HCT116 (cell line): ENCODE measurements at places on chromosomes 2 and 18. TPM values are rescaled to one million over a fixed set of nuclear protein-coding genes. Genes with fewer than 3 reads are reported as not detected.

GRCh38 chr2:223725986-223726970 lies 111.1 kb downstream of the AP1S3 start:
- H3K27ac ChIP-seq, result peak overlapping the region; percentile 93
- no peaks in the 10 kb centered on the region for H3K36me3 ChIP-seq
- H3K27me3 ChIP-seq, result no peaks in the 10 kb centered on the region
- peak overlapping the region; percentile 53; the same call in 1 of the 2 replicates for H3K4me3 ChIP-seq
- DNase-seq, result no peak
- peaks cover 41% of the 10 kb centered on the region for H3K4me1 ChIP-seq

PRSS56 gene
- total RNA-seq, result not detected

RNF125 gene
- 7.4 TPM for total RNA-seq

DNA sequence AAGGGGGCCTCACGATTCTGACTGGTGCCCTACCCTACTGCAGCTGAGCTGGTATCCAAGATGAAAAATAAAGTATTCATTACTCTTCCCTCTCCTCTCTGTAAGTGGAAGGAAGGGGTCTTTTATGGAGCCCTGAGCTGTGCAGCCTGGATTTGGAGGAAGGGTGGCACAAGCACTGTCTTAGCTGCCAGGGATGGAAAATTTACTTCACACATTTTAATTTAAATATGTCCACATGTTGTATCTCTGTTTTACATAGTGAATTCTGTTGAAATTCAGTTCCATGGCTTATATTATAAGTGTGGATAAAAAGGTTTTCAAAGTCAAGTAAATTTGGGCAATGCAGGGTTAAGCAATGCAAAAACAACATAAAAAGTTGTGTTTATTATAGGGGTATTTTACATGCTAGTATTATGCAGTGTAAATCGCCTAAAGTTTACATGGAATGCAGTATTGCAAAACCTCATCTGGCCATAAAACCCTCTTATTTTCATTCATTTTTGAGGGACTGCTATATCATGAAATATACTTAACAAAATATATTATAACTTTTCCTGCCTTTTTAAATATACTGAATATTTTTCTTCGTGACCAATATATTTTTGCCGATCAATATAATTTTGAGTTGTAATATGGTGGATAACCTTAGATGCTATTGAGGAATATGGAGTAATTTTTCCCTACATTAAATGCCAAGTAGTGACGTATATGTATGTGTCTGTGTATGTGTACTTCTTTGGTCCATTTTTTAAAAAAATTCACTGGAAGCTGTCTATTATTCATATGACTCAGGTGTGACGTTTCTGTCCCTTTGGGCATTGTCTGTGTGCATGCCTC lies 333.9 kb upstream of the CYRIA start:
- H3K27ac ChIP-seq, result no peak overlapping the region
- no peaks in the 10 kb centered on the region for H3K4me1 ChIP-seq
- H3K36me3 ChIP-seq, result no peaks in the 10 kb centered on the region
- H3K27me3 ChIP-seq, result no peaks in the 10 kb centered on the region

DNA sequence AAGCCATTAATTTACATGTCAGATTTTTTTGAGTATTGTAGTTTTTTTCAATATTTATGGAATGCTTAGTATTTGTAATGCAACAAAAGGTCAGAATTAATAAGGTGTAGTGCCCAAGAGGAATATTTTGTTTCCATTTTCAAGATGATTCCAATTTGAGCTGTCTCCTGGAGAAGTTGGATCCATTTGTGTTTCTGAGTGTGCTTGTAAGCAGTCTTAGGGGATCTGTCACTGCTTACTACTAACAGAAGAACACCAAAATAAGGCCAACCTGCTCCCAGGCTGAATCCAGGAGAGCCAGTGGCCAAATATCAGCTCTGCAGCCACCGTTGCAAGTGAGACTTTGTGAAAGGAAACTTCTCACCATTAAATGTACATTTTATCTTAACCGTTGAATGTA lies 129.9 kb downstream of the AGAP1 start:
- no peaks in the 10 kb centered on the region for H3K4me1 ChIP-seq
- no peaks in the 10 kb centered on the region for H3K36me3 ChIP-seq
- no peak overlapping the region for H3K27ac ChIP-seq

ALPG gene
- total RNA-seq, result 0.10 TPM

GRCh38 chr2:136207030-136207623 lies 89.2 kb upstream of the CXCR4 start:
- no peaks in the 10 kb centered on the region for H3K27me3 ChIP-seq
- no peak overlapping the region for H3K4me3 ChIP-seq
- H3K27ac ChIP-seq, result no peak overlapping the region
- DNase-seq, result no peak
- H3K4me1 ChIP-seq, result no peaks in the 10 kb centered on the region

GRCh38 chr2:121804997-121805765 lies 49.7 kb downstream of the TSN start:
- DNase-seq, result no peak
- no peak overlapping the region for H3K27ac ChIP-seq
- no peak overlapping the region for H3K4me3 ChIP-seq
- peaks cover 28% of the 10 kb centered on the region for H3K27me3 ChIP-seq

DNA sequence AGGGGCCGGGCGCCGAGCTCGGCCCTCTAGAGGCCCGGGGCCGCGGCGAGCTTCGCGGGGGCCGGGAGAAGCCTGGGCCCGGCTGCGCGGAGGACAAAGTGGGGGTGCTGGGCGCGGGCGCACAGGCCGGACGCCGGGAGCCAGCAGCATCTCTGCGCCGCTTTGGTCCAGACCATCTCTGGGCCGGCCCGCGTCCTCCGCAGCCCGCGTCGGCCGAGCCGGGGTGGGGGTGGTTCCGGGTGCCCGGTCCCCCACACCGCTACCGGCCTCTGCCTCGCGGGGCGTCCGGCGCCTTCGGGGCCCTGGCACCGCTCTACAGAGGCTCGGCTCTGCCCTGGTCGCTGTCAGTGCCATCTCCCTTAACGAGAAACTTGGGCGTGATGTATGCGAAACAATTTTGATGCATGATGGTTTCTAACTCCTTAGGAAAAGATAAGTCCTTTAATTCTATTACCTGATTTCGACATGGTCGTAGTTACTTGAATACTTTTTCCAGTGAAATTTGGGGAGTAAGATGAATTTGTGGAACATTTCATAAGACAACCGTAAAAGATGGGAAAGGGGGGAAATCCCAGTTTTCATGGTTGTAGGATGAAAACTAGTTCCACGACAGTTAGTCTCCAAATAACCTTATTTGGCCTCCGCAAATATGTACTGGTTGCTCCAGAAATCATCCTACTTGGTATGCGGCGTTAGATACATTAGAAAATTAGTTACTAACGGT lies 562 bp downstream of the TWSG1 start:
- no peak for DNase-seq
- H3K27ac ChIP-seq, result peak overlapping the region; percentile 70; the same call in 1 of the 2 replicates
- peak overlapping the region; percentile 83 for H3K4me3 ChIP-seq
- H3K27me3 ChIP-seq, result no peaks in the 10 kb centered on the region
- H3K4me1 ChIP-seq, result peaks cover 13% of the 10 kb centered on the region

DNA sequence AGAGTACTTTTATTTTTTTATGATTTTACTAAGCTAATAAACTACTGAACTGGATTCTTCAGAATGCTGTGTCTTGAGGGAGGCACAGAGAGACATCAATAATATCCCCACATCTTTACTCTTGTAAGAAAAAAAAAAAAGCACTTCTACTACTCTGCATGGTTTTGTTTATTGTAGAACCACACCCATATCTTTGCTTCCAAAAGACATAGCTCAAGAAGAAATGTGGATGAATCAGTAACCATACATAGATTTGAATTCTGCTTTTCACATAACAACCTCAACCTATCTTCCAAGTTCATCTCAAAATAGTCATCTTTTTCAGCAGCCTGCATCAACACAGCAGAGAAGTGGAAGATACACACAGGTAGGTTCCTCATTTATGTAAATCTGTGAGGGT lies 12.2 kb upstream of the COL5A2 start:
- H3K27ac ChIP-seq, result no peak overlapping the region
- H3K27me3 ChIP-seq, result no peaks in the 10 kb centered on the region
- no peak for DNase-seq
- no peak overlapping the region for H3K4me3 ChIP-seq

DNA sequence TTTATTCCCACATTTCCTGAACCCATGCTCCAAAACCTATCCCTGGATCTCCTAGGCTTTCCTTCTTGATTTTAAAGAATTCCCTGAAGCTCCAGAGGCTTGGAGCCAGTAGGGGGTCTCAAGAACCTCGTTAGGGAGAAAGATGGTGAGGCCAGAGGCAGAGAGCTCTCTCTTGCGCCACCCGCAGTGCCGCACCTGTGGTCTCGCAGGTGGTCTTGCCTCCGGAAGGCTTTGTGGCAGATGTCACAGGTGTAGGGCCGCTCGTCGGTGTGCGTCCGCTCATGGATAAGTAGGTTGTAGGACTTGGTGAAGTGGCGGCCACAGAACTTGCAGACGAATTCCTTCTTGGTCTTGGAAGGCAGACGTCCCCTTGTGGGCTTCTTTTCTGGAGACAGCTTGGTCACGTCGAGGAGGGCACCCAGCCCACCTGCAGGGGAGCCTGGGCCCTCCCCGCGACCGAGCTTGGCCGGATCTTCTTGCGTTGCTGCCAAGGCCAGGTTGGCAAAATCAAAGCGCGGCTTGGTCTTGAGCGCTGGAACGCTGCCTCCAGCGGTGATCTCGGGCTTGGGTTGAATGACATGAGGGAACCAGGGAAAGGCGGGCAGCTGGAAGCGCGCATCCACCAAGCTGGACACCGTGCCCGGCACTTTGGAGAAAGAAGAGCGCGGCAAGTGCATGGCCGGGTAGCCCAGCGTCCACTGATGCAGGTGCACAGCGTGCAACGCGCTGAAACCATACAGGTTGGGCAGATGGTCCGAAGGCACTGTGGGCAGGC lies 5.3 kb downstream of the OSR1 start:
- H3K27me3 ChIP-seq, result no peaks in the 10 kb centered on the region
- H3K27ac ChIP-seq, result no peak overlapping the region
- DNase-seq, result no peak
- H3K4me1 ChIP-seq, result no peaks in the 10 kb centered on the region

ALKAL2 gene
- total RNA-seq, result not detected

- no peak overlapping the region for H3K4me3 ChIP-seq
- H3K4me1 ChIP-seq, result 0 out of 2 replicates have a peak, but pooled peaks cover 4% of the 10 kb centered on the region
- H3K27ac ChIP-seq, result no peak overlapping the region
- H3K36me3 ChIP-seq, result no peaks in the 10 kb centered on the region
Measured at GRCh38 chr2:105737980-105738657, 6.6 kb upstream of the NCK2 start.

DNA sequence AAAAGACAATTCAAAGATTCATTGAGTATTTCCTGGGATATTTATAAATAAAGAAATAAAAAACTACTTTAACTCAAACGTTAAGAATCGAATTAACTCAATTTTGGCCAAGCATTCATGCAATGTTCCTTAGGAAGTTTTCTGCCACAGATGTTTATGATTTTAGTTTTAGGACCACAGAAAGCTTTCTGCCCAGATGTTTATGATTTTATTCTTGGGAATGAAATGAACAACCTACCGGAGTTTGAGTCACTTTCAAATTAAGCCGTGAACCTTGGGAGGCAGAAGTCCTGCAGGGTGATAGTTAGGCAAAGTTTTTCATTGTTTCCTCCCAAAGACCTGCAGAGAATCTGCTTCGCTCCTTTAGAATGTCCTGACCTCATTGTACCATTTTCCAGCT lies 34.7 kb upstream of the MBP start:
- no peak for DNase-seq
- H3K4me1 ChIP-seq, result no peaks in the 10 kb centered on the region
- H3K27ac ChIP-seq, result no peak overlapping the region
- no peaks in the 10 kb centered on the region for H3K36me3 ChIP-seq
- H3K27me3 ChIP-seq, result no peaks in the 10 kb centered on the region
- no peak overlapping the region for H3K4me3 ChIP-seq

DNA sequence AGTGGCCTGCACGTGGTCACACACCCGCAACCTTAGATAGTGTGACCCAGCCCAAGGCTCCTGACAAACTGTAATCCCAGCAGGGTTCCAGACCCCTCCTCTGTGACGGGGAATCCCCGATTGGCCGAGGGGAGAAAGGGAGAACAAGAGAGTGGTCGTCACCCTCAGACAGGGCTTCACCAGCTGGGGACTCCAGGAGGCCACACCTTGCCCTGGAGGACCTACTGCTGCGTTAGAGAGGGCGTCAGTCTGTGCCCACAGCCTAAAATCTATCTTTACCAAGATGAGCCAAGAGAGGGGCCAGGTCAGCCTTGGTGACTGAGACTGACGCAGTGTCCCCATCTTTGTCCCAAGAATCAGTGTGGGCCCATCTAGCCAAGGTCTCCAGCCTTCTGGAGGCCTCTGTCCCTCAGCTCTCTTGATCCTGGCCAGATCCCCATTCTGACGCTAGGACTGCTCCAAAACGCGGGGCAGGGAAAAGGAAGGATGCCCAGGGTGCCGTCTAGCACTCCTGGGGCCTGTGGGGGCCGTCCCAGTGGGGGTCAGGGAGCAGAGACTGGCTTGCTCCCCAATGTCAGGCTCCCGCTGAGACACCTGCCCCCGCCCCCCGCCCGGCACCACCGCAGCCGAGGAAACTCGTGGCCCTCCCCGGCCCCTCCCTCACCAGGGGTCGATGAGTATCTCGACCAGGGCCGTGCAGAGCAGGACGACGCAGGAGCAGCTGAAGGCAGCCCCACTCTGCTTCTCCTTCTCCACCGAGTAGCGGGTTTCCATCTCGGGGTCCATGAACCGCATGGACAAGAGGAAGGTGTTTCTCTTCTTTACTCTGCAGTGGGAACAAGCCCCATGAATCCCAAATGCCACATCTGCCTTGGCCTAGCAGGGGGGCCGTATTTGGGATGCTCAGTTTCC lies 40.9 kb downstream of the CENPO start:
- no peaks in the 10 kb centered on the region for H3K4me1 ChIP-seq
- no peak overlapping the region for H3K27ac ChIP-seq
- H3K27me3 ChIP-seq, result no peaks in the 10 kb centered on the region
